ENCODE measurements at places on chromosomes 6 and 20.

DNA sequence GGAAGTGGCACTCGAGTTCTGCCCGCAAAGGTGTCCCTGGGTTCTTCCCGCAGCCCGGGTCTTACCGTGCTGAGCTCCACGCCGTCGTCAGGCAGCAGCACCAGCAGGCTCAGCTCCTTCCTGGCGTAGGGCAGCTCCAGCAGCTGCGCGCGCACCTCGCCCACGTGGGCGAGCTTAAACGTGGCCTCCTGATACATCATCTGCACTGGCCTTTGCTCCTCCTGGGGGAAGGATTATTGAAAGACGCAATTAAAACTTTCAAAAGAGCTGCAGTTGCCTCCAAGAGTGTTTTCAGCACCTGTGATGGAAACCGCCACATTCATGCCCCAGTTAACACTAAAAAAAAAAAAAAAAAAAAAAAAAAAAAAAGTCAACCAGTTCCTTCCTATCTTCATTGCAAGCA lies 11.3 kb downstream of the SERPINB9 start:
- no peak for DNase-seq

GRCh38 chr20:36871640-36872570 lies 4.0 kb upstream of the TLDC2 start:
- DNase-seq = no peak

- no peak for DNase-seq
These were observed 168.3 kb upstream of the THEMIS start for GRCh38 chr6:128069188-128069587.

DNA sequence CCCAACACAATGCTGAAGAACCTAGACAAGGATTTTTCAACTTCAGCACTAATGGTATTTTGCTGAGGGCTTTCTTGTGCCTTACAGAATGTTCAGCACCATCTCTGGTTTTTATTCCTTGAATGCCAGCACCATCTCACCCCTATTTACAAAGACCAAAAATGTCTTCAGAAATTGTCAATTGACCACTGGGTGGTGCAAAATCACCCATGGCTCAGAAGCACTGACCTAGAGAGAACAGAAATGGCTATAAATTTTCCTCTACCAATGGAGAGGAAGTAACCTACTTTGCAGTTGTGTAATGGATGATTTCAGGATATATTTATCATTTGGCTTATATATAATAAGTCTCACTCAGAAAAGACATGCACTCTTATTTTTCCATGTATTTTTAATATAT lies 431.0 kb upstream of the IRAK1BP1 start:
- peak; percentile 23 for DNase-seq

GRCh38 chr20:41167481-41168253 lies 30.3 kb downstream of the PLCG1 start:
- DNase-seq = no peak

GRCh38 chr6:72149715-72150114 lies 263.4 kb downstream of the RIMS1 start:
- peak; percentile 17 for DNase-seq

GRCh38 chr6:107284805-107285204 lies 169.5 kb upstream of the BEND3 start:
- no peak for DNase-seq

DNA sequence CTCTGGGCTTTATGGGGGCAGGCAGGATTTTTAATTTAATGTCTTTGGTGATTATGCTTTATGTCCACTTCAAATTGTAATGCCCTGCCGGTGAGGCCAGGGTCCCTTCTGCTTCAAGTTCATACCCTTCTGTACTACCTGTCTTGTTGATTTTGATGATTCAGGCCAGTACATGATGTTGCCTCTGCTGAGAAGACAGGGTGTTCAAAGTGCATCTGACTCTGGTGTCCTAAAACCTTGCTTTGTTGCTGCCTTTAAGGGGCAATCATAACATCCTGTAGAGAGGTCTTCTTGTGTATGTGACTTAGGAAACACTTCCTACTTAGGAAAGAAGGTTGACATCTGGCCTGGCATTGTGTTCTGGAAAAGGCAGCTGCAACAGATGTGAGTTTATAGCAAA lies 113.2 kb downstream of the TMEM170B start:
- no peak for DNase-seq

GRCh38 chr20:52593654-52594053 lies 378.5 kb upstream of the TSHZ2 start:
- DNase-seq = peak; percentile 20

- DNase-seq = no peak
These were observed 68.2 kb upstream of the AFDN start for GRCh38 chr6:167758309-167759023.

- DNase-seq = no peak
These were observed 177.7 kb upstream of the RNF24 start for GRCh38 chr20:4193069-4193452.

GRCh38 chr6:157066781-157067491 lies 256.4 kb downstream of the TMEM242 start:
- peak; percentile 29 for DNase-seq

- DNase-seq = peak; percentile 30
These were observed 44.7 kb downstream of the EYA2 start for GRCh38 chr20:46939031-46939965.

GRCh38 chr6:157967486-157967885 lies 14.2 kb upstream of the SYNJ2 start:
- DNase-seq = no peak

GRCh38 chr20:1895674-1896483 lies 672 bp downstream of the SIRPA start:
- no peak for DNase-seq

- no peak for DNase-seq
These were observed 516.7 kb upstream of the RNF217 start for GRCh38 chr6:124445581-124445980.

GRCh38 chr6:98601716-98602115 lies 232.7 kb upstream of the POU3F2 start:
- DNase-seq = no peak

DNA sequence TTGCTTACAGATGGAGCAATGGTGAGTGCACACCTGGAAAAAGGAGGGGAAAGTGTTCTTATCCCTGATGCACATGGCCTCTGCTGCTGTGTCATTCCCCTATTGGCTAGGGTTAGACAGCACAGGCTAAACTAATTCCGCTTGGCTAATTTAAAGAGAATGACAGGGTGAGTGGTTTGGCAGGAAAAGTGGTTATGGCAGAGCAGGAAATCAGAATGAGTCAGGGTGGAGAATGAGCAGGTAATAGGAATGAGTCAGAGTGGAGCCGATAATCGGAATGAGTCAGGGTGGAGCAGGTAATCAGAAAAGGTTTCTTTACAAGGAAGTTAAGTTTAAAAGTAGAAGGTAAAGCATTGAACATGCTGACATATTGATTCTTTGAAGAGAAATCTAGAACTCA lies 355.5 kb upstream of the HTR1E start:
- DNase-seq = peak; percentile 60

DNA sequence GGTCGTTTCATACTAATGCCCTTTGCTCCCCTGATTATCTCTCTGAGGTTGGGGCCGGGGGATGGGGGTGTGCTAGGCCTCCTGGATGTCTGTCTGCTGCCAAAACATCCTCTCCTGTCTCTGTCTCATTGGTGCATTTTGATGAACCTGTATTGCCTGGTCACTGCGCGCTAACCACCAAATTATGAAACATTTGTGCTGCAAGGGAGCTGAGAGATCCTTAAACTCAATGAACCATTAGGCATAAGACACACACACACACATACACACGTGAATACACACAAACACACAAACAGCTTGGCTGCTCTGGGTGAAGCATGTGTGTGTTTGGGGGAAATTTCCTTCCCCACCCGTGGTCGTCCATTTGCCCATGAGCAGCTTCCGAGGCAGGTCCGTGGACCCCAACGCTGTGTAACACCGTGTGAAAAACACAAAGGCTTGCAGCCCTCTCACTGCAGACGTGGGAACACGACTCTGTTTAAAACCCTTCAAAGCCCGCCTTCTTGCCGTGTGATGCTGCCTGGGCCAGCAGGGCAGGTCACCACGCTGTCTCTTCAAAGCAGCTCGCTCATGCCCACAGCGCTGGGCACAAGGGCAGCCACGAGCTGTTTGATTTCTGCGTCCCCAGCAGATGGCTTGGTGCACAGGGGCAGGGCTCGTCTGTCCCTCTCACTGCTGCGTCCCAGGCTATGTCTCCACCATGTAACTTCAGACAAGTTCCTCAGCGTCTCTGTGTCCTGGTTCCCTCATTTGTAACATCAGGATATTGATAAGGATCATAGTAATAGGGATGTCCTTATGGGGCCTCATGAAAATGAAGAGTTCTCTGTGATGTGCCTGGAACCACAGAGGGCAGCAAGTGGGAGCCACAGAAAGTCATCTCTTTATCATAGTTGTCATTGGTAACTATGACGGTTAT lies 96.8 kb downstream of the CDH26 start:
- DNase-seq = no peak

GRCh38 chr6:10297832-10298231 lies 117.0 kb downstream of the TFAP2A start:
- no peak for DNase-seq

- no peak for DNase-seq
These were observed 374.1 kb downstream of the BCKDHB start for GRCh38 chr6:80480421-80481157.

DNA sequence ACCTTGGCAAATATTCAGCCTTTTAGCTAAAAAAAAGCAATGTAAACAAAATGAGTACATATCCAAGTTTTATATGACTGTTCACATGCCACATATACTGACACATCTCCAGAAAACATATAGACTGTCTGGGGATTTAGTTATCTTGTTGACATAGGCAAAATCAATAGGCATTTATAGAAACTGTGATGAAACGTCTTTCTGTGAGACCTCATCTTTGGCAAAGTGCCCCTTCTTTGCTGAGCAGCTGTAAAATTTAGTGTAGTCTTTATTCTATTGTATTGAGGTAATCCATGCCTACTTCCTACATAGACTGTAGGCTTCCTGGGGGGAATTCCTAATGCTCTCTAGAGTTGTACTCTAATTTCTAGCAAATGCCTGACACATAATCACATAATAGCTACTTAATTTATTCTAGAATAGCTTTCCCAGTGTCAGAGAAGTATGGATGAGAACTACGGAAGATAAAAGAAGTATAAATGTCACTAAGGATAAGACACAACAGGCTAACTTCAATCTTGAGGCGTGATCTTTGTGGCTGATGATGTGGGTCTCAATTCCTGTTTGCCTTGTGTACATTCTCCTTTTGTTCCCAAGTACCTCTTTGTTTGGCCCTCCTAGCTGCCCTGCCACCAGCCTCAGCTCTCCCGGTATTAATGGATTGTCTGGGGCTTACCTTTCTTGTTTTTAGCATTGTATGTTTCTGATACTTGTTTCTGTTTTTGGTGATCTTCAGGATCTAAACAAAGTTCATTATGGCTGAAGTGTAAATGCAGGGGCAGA lies 30.6 kb downstream of the PTCHD4 start:
- DNase-seq = no peak

DNA sequence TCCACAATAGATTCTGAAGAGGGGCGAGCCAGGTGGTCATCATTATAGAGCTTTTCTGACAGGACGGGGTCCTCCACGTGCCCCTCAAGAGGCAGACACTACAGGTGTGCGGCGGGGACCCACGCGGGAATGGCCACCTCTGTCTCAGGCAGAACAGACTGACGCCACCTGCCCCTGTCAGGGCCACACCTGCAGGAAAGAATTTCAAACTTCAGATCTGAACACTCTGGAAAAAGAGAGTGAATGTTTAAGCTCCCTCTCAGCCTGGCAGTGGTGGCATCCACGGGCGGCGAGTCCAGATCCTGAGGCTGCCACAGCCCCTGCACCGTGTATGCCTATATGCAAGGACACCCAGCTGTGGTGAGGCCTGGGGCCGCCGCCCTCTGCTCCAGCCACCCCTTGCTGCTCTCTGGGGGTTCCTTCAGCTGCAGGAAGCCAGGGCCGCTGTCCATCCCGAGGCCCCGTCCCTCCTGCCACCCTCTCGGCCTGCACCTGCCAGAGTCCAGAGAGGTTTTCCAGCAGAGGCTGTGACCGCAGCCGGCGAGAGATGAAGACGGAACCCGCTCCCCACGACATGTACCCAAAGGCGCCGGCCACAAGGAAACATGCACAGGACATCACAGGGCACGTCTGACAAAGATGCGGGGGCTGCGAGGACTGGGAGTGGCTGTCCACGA lies 234.9 kb downstream of the ERMARD start:
- no peak for DNase-seq

DNA sequence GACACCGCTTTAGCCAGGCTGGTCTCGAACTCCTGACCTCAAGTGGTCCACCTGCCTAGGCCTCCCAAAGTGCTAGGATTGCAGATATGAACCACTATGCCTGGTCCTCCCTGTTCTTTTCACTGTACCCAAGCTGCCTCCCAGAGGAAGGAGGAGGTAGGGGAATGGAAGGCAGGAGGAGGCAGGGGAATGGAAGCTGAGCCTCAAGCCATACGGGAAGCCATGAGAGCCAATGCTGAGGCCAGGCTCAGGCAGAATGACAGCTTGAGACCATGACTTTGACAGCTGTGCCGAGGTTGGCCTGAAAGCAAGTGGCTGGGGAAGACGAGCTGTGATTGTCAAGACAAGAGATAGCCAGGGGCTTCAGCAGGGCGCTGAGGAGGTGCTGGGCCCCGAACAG lies 13.6 kb upstream of the ZNF335 start:
- peak; percentile 40 for DNase-seq

DNA sequence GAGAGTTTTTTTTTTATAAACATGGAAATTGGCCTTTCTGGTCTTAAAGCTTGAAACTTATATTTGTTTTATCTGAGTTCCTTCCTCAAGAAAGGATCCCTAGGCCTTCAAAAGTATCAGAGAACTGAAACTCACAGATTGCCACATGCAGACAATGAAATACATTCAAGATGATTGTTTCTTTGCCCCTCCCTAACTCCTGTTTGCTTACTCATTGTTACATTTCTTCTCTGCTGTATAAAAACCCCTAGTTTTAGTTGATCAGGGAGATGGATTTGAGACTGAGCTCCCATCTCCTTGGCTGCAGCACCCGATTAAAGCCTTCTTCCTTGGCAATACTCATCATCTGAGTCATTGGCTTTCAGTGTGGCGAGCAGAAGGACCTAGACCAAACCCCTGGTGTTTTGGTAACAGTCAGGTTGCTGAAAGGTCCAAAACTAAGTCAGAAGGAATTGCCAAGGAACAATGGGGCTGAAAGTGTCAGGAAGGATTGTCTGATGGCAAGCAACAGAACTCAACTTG lies 132.3 kb upstream of the SULF2 start:
- DNase-seq = no peak

DNA sequence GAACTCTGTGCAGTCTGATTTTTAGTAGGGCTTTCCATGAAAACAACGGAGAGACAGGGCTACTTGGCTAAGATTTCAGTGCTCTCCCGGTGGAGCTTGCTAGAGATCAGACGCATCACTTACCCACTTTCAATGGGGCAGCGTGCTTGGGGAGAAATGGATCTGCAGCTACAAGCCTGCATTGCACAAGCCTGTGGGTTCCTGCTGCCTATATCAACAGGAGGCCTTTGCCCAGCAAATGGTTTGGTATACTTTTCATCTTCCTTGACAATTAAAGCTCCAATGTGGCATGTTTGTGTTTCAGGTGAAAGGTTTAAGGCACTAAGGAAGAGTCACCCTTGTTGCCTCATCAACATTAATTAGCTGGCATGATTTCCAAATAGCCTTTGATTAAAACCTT lies 136.0 kb upstream of the FOXQ1 start:
- DNase-seq = no peak

GRCh38 chr20:26214991-26215390 lies 518.3 kb upstream of the ZNF337 start:
- DNase-seq = no peak

- DNase-seq = peak; percentile 17
These were observed 236.6 kb downstream of the PLCB1 start for GRCh38 chr20:8368670-8369069.
